ENCODE measurements at places on chromosomes 16 and 17.

DNA sequence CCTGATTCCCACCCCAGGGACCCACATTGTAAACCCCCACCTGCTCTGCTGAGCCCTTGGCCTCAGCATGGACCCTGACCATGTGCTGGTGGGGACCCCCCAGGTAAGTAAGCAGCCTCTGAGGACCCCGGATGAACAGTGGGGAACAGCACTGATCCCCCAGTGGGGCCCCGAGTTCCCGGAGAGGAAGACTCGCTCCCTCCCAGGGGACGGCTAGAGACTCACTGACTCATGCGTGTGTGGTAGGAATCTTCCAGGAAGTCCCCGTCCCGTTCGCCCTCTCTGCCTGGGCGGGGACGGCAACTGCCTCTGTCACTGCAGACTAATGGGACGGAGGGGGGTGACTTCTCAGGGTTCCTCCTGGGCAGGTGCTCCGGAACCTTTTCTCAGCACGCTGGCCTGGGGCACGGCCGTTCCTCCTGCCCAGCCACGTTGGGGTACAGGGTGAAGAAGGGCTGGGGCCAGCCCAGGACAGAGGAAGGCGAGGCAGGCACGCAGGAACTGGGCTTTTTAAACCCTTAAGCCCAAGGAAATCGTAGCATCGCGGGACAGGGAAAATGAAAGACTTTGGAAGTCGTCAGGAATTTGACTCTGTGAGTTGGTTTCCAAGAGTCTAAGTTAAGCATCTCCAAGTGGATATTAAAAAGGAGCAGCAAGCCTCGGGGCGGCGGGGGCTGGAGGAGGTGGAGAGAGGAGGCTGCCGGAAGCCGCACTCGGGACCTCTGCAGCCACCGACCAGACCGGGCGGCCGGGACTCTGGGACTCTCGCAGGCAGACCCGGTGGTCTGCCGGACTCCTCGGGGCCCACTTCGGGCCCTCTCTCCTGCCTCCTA lies 178.7 kb downstream of the SEC14L1 start:
- DNase-seq: peak; percentile 16

DNA sequence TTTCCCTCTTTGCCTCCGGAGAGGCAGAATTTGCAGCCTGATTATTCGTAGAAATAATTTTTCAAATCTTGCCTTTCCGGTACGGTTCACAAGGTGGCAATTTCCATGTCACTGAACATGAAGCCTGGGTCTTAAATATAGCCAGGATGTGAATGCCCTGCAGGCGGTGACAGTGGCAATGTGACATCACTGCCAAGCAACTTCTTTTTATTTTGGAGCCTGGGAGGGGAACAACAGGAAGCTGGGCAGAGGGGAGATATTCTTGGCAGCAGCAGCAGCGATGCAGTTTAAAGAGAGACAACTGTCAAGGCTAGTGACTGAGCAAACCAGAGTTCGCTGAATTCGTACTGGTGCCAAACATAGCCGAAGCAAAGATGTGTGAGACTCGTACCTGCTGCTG lies 171.1 kb downstream of the SNX29 start:
- DNase-seq: no peak

- DNase-seq: no peak
Observed at GRCh38 chr16:55510185-55510805, 1.4 kb downstream of the LPCAT2 start.

- no peak for DNase-seq
Observed at GRCh38 chr17:47702391-47702995, 8.5 kb downstream of the TBKBP1 start.

DNA sequence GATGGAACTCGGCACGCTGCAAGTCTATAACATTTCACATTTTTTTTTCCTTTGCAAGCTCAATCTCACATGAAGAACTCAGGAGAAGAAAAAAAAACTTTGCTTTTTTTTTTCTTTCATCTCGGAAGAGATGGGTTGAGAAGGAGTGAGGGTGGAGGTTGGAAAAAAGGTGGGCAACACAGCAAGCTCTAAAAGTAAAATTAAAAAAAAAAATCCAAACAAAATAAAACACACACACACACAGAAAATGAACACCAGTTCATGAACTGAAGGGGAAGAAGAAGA lies 2.5 kb downstream of the MAF start:
- no peak for DNase-seq

DNA sequence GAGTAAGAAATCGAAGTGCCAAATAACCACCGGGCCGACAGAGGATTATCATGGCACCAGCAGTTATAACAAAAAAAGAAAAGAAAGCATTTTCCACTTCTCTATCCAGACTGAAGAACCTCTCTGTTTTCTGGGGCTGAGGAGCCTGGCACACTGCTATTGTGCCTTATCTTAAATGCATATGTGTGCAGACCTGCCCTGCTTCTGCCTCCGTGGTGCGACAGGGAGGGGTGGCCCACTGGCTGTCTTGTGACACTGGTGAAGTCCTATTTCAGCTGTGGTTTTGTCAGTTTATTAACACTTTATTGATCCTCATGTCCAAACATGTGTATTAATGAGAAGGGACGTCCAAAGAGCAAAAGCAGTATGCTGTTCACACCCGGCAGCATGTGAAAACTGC lies 55.4 kb downstream of the CDK5R1 start:
- DNase-seq: no peak

GRCh38 chr16:84313921-84314320 lies 19.2 kb downstream of the WFDC1 start:
- DNase-seq: no peak

DNA sequence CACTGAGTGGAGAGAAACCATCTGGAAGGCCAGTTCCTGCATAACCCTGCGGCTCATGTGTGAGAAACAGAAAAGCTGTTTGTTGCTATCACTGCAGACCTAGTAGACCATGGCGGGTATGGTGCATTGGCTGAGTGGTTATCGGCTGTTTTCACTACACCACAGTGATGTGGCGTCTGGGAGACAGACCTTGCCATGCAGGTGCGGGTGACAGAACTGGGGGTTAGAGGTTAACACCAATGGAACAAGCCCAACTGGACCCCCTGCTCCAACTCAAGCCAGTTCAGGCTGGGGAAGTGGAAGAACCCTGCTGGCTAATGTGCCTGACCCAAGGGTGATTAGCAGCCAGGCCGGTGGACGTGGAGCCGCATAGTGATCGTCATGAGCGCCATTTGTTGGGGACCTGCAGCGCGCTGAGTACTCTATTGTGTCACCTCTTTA lies 91.9 kb downstream of the IRF8 start:
- DNase-seq: no peak

GRCh38 chr17:18974407-18975149 lies 22.6 kb downstream of the SLC5A10 start:
- no peak for DNase-seq

- no peak for DNase-seq
Observed at GRCh38 chr17:61589990-61590389, 1.0 kb downstream of the NACA2 start.

GRCh38 chr17:28946239-28946638 lies 5.1 kb downstream of the PHF12 start:
- DNase-seq: no peak

DNA sequence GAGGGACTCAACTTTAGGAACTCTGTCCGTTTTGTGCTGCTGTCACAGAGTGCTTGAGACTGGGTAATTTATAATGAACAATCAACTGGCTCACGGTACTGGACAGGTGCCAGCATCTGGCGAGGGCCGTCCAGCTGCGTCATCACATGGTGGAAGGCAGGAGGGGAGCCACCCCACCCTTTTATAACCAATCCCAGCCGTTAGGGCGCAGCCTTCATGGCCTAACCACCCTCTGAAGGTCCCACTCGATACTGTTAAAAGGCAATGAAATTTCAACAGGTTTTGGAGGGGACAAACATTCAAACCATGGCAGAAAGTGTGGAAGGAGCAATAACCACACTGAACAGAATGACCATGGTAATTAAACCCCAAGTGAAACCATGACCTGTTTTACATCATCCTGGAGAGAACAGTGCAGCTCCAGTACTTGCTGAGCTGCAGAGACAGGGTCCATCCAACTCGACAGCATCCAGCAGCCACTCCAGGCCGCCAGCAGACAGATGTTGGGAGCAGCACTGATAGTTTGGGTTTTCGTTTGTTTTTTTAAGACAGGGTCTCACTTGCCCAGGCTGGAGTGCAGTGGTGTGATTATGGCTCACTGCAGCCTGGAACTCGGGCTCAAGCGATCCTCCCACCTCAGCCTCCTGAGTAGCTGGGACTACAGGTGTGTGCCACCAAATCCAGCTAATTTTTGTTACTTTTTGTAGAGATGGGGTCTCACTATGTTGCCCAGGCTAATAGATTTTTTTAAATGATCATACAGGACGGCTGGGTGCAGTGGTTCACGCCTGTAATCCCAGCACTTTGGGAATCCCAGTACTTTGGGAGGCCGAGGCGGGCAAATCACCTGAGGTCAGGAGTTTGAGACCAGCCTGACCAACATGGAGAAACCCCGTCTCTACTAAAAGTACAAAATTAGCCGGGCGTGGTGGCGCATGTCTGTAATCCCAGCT lies 11.0 kb downstream of the CHMP6 start:
- DNase-seq: no peak

DNA sequence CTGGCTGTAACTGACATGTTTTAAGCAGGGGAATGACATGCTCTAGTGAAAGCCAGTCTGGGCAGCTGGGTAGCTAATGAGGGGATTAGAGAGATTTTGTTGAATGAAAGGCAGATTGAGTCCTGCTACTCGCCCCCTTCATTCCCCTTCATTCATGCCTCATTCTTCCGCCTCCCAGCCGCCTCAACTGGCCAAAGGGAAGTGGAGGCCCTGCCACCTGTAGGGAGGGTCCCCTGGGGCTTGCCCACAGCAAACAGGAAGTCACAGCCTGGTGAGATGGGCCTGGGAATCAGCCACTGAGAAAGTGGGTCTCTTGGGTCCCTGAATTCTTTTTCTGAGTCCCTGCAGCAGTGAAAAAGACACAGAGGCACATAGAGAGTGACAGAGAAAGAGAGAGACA lies 1.1 kb upstream of the CD19 start:
- no peak for DNase-seq

DNA sequence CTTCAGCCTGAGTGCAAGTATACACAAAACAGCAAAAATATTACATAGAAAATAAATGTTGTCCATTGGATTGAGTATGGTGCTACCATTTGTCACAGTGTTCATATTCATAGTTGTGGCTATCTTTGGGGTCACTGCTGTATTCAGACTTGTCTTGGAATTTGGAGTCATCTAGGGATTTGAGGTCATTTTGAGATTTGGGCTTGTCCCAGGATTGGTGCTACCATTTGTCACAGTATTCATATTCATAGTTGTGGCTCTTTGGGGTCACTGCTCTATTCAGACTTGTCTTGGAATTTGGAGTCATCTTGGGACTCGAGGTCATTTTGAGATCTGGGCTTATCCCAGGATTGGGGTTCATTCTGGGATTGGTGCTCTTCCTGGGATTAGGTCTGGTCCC lies 24.8 kb downstream of the OMG start:
- no peak for DNase-seq

DNA sequence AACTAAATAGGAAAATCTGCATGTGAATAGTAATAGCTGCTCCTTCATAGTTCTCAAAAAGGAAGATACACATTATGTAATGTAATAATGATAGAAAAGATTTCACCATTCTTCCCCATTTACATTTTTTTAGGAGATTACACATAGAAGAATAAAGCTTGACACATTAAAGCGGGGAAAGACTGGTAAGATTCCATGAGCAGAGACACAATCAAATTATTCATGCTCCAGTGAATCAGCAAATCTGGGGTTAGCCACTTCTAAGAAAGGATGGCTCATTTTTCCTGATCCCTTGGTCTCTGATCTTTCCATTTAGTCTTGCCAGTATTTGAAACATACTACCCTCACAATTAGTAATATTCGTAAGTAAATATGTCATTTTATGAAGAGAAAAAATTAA lies 81.9 kb downstream of the CA4 start:
- no peak for DNase-seq

- DNase-seq: no peak
Observed at GRCh38 chr17:58365185-58365979, 13.4 kb upstream of the SUPT4H1 start.

GRCh38 chr17:81228420-81228819 lies 5.7 kb upstream of the CEP131 start:
- no peak for DNase-seq

DNA sequence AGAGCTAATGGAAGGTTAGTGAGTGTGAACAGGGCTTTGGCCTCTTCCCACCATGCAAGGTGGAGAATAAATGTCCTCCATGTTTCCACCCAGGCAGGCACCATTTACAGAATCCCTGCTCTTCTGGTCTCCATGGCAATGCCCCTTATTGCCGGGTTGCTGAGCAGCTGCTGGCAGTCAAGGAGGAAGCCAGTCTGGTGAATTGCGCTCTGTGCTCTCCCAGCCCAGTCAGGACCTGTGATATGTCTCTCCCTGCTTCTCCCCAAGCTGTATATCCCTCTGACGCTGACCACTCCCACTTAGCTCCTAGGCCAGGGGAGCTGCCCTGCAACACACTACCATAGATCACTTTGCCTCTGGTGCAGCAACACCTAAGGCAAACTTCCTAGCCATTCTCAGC lies 402.1 kb upstream of the ERCC4 start:
- no peak for DNase-seq

- DNase-seq: no peak
Observed at GRCh38 chr16:57537581-57538234, 1.3 kb upstream of the CCDC102A start.

GRCh38 chr16:24324421-24324820 lies 68.3 kb downstream of the CACNG3 start:
- no peak for DNase-seq

GRCh38 chr16:57781741-57782606 lies 20.3 kb downstream of the KIFC3 start:
- no peak for DNase-seq

DNA sequence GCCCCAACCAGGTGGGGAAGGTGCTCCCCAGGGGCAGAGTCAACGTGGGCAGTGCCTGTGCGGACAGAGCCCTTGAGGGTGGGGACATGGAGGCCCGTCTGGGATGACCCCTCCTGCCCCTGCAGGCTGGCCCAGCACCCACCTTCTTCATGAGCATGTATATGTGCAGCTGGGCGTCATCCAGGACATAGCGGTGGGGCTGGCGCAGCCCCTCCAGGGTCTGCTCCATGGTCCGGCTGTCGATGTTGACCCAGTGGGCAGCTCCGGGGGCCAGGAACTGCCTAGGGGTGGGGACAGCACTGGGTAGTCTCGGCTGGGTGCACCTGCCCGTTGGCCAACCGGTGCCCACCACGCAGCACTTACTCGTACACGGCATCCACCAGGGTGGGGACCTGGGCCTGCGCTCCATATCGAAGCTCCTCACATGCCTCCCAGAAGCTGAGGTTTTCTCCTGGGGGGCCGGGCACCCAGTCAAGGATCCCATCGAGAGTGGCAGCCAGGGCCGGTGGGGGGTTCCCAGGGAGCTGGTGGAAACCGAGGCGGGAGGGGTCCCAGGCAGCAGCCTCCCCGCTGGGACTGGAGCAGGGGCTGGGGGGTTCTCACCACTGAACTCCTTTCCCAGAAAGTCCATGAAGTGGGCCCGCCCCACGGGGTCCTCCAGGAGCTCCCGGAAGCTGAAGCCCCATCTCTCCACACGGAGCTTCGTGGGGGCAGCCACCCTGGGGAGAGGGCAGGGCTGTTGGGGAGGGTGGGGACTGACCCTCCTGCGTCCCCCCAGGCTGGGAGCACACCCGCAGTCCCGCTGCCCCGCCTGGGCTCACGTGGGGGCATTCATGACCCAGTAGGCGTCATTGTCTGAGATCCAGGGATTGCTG lies 5.1 kb downstream of the RGS11 start:
- no peak for DNase-seq

GRCh38 chr16:85441189-85441889 lies 171.8 kb upstream of the GSE1 start:
- no peak for DNase-seq

GRCh38 chr17:1201132-1201702 lies 21.4 kb upstream of the ABR start:
- DNase-seq: peak; percentile 29

GRCh38 chr17:55737976-55738501 lies 12.8 kb upstream of the PCTP start:
- no peak for DNase-seq

GRCh38 chr16:70508752-70509151 lies 14.6 kb downstream of the COG4 start:
- DNase-seq: no peak
